ENCODE measurements at places on chromosomes 4 and X.

GRCh38 chr4:7196736-7197135 is 4.4 kb downstream of the SORCS2 start:
- peak; percentile 12 for DNase-seq

DNA sequence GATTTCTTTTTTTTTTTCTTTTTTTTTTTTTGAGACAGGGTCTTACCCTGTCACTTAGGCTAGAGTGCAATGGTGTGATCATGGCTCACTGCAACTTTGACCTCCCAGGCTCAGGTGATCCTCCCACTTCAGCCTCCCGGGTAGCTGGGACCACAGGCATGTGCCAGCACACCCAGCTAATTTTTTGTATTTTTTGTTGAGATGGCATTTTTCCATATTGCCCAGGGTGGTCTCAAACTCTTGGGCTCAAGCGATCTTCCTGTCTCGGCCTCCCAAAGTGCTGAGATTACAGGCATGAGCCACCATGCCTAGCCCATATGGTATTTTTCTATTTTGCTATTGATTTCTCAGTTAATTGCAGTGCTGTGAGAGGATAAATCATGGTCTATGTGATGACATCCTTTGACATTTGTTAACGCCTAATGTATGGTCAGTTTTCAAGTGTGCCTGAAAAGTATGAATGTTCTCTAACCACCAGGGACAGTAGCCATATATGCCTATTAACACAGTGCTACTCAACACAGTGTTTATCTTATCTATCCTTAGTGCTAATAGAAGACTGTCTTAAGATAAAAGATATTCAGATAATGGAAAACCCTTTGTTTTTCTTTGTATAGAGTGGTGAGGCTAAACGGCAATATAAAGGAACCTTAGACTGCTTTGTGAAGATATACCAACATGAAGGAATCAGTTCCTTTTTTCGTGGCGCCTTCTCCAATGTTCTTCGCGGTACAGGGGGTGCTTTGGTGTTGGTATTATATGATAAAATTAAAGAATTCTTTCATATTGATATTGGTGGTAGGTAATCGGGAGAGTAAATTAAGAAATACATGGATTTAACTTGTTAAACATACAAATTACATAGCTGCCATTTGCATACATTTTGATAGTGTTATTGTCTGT is 9.1 kb upstream of the HSPA4L start:
- no peak for DNase-seq

- DNase-seq = peak; percentile 58
These were observed 789 bp downstream of the ARHGAP10 start for GRCh38 chr4:147732518-147733235.

DNA sequence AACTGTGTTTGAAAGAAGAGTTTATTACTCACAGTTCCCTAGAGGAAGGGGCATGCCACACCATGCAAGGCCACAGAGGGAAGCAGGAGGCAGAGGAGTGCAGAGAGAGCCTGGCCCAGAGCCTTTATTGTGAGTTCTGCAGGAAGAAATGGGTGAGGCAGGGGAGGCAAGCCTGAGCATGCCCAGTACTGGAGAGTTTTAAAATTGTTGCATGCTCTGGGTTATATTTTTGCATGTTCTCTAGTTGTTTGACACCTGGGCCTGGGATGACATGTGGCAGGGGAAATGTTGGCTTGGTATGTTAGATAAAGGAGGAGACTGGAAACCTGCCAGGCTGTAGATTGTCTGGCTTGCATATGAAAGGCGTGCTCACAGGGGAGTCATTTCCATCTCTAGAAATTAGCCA is 19.7 kb upstream of the CRMP1 start:
- DNase-seq = peak; percentile 57

DNA sequence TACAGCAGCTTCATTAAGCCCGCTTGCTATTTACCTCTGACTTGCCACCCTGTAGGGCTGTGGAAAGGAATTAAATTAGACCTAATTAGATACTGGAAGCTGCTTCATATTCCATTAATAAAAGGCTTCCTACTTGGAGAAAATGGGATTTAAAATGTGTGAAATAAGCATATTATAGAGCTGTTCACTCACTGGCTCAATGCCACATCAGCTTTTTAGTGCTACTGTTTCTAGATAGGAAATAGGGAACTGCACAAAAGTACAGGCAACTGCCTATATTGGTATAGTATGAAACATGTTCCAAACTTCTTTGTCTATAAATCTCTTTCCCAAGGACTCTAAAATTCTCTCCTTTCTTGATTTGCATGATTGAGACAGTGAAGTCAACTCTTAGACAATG is 407.9 kb upstream of the AADAT start:
- DNase-seq = no peak

- no peak for DNase-seq
These were observed 80.8 kb downstream of the AWAT2 start for GRCh38 chrX:69968950-69969349.

DNA sequence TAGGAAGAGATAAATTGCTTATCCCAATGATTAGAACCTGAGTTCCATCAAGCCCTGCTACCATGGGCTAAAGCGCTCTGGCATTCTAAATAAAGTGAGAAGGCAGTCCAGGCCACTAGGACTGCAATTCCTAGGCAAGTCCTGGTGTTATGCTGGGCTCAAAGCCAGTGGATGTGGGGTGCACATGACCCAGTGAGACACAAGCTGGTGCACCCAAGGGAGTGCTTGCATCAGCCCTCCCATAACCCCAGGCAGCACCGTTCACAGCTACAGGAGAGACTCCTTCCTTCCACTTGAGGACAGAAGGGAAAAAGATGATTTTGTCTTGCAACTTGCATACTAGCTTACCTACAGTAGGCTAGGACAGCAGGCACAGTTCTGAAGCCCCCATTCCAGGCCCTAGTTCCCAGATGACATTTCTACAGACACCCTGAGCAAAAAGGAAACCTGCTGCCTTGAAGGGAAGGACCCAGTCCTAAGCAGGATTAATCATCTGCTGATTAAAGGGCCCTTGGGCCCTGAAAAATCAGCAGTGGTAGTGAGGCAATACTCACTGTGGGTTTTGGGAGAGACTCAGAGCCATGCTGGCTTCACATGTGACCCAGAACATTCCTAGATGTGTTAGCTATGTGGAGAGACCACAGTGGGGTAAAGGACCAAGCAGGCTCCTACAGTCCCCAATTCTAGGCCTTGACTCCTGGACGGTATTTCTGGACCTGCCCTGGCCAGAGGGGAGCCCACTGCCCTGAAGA is 77.8 kb downstream of the KLHL13 start:
- no peak for DNase-seq

GRCh38 chrX:40720792-40721191 is 14.6 kb downstream of the MED14 start:
- no peak for DNase-seq

- DNase-seq = no peak
These were observed 236.9 kb upstream of the EMCN start for GRCh38 chr4:100754751-100755150.

- peak; percentile 69 for DNase-seq
These were observed at the start of gene ARSJ for GRCh38 chr4:113979148-113979904. ARSJ (minus strand) TSS chr4:113979647; CDS start chr4:113978834, 813 bp downstream.

DNA sequence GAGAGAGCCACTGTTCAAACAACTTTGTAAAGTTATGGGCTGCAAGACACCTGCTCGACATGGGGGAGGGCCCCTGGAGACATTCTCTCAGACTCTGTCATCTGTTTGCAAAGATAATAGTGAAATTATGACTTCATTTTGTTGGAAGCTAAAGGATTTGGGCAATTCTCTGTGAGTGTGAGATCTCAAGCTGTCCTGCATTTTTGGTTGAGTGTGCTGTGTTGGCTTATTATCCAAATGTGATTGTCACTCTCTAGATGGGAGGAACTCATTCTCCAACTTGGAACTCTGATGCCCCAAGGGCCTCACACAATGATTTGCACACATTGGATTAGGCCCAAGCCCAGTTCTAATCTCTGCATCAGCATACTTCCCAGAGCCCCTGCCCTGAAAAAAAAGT is 63.7 kb downstream of the STK32B start:
- no peak for DNase-seq

- peak; percentile 45 for DNase-seq
These were observed at the start of gene TRPC3 for GRCh38 chr4:121951521-121952110. TRPC3 (minus strand) TSS chr4:121952060; CDS start chr4:121951680, 380 bp downstream.

DNA sequence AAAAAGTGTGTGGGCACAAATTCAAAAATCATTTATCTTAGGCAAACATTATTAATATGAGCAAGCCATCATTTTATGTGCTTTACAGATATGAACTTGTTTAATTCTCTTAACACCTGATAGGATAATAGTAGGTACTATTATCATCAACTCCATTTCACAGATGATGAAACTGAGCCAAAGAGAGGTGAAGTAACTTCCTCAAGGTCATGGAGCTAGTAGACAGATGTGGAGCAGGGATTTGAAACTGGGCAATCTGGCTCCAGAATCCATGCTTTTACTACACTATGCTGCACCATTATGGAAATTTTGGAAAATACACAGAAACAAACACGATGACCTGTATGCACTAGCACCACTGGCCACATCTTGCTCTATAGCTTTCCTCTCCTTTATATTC is 1.0 kb upstream of the PIN4 start:
- no peak for DNase-seq

GRCh38 chr4:151043803-151044515 is 28.9 kb upstream of the LRBA start:
- no peak for DNase-seq

GRCh38 chr4:182808673-182809416 is 108.3 kb downstream of the DCTD start:
- no peak for DNase-seq

GRCh38 chr4:61911313-61911756 is 711.2 kb downstream of the ADGRL3 start:
- peak; percentile 37 for DNase-seq

- DNase-seq = no peak
These were observed 82.7 kb upstream of the FGF13 start for GRCh38 chrX:138794246-138794645.

GRCh38 chr4:24413311-24413784 is 171.0 kb downstream of the DHX15 start:
- DNase-seq = no peak

GRCh38 chr4:6938647-6939271 is 29.1 kb downstream of the TBC1D14 start:
- DNase-seq = no peak

GRCh38 chr4:39134683-39135306 is 47.5 kb upstream of the WDR19 start:
- DNase-seq = no peak

DNA sequence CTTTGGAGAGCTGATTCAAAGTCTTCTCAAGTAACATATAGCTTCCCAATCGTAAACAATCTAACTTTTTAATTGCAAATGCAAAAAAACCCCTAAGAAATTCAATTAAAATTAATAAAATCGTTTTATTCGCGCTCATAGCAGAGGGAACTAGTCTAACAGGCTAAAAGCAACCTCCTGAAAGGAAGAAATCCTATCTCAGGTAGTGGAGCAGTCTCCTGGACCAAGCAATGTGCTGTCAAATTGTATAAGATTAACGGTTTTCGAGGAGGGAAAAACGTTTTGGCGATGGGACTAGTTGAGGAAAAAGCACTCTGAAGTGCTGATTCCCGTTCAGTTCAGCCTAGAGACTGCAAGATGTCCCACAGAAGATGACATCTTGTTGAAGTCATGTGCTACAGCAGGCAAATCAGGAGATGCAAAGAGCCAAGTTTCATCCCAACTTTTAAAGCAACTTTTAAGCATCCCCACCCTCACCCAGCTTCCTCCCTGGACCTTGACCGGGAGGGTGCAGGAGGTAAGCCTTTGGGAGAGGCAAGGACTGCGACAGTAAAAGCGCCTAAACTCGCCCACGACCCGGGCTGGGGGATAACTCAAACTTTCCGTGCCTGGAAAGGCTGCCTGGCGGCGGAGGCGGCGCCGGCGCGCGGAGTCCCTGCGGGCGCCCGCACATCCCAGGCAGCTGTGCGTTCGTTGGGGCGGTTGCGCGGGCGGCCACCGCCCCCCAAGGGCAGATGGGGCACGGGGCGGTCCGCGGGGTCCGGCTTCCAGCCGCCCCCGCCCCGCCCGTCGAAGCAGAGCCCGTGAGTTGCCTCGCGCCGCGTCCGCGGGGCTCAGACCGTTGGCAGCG is 784 bp downstream of the MAP7D3 start:
- no peak for DNase-seq

- DNase-seq = no peak
These were observed 59.6 kb upstream of the GPR174 start for GRCh38 chrX:79084923-79085322.

DNA sequence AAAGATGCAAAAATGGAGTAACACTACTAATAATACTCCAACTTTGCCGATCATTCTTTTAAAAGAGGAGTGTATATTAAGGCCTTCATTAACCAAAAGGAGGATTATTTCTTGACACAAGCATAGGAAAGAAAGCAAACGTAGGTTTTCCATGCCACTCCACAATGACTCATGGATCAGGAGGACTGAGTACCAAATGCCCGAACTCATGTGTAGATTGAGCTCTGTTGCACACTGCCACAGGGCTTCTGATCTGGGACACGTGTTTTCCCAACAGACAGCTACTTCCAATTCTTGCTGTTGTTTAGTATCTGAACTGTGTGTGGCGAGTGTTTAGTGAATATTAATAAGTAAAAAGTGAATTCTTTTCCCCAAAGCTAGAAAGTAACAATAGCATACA is 131.2 kb downstream of the LDB2 start:
- DNase-seq = no peak

- DNase-seq = no peak
These were observed 193.9 kb downstream of the ANK2 start for GRCh38 chr4:113243312-113243711.

DNA sequence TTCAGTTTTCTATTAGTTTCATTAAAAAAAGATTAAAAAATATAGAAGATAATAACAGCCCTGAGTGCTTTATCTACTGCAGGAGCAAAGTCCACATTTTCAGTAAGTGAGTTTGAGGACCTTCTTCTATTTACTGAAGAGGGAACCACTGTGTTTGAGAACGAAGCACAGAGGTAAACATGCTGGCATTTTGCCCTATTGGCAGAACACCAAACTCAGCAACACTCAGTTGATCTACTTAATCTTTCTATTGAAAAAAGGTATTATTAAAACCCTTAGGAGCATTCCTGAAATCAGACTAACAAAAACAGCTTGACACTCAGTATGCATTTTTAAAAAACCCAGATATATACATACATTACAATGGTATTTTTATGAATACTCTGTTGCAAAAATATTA is 1496.7 kb downstream of the TECRL start:
- no peak for DNase-seq

DNA sequence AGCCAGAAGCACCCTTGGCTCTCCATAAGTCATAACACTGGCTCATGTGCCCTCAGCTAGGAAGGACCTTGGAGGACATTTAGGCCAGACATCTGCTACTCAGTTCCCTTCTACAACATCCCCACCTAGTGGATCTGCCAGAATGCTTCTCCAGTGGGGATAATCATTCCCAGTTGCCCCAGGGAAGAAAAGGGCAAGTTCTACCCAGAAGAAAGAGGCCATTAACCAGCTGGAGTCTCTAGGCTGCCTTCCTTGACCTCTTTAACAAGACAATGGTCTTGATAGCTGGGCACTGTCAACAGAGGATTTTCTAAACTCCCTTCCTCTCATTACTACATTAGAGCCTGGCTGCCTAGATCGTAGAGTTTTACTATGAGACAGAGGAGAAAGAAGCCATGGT is 42.0 kb downstream of the LGI2 start:
- peak; percentile 84 for DNase-seq

Data from H9 (cell line).